HFF-Myc (cell line): ENCODE measurements at places on chromosomes 6 and 20.

GRCh38 chr20:49140834-49141233, 47.3 kb downstream of the STAU1 start:
- no peak for DNase-seq

DNA sequence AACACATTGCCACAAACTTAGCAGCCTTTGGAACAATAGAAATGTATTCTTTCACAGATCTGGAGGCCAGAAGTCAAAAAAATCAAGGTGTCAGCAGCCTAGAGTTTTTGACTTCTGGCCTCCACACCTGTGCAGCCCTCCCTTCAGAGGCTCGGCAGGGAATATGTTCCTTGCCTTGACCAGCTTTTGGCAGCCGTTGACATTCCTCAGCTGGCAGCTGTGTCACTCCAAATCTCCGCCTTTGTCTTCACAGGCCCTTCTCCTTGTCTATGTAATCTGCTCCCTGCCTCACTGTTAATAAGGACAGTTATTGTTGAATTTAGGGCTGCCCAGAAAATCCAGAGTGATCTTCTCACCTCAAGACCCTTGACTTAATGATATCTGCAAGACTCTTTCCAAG, 17.2 kb upstream of the AHI1 start:
- DNase-seq: no peak

DNA sequence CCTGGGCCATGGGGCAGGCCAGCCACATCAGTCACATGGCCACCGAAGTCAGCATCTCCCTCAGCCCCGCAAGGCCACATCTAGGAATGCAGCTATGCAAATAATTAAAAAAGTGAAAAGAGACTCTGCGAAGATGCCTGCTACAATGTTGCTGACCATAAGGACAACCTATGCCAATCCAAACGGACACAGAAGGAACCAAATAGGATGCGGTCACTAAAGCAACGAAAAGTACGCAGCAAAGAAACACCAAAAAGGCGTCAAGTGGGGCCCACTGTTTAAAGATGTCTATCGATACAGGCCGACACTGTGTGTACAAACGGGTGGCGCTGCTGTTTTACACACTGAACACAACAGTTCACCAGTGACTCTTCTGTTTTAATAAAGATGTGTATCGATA, 56.4 kb downstream of the TAF4 start:
- no peak for DNase-seq

- no peak for DNase-seq
These were observed 4.0 kb downstream of the EGFL8 start for GRCh38 chr6:32168350-32168749.

- no peak for DNase-seq
These were observed 103.7 kb downstream of the SLC23A2 start for GRCh38 chr20:4897600-4897999.

- no peak for DNase-seq
These were observed 119.1 kb upstream of the ADGRF1 start for GRCh38 chr6:47161176-47161687.

DNA sequence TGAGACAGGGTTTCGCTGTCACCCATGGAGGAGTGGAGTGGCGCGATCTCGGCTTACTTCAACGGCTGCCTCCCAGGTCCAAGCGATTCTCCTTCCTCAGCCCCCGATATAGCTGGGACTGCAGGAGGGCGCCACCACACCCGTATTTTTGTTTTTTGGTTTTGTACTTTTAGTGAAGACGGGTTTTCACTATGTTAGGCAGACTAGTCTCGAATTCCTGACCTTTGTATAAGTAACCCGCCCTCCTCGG, 115.4 kb upstream of the BTN3A2 start:
- DNase-seq: no peak

- DNase-seq: no peak
These were observed 32.5 kb upstream of the PRND start for GRCh38 chr20:4689220-4689619.

DNA sequence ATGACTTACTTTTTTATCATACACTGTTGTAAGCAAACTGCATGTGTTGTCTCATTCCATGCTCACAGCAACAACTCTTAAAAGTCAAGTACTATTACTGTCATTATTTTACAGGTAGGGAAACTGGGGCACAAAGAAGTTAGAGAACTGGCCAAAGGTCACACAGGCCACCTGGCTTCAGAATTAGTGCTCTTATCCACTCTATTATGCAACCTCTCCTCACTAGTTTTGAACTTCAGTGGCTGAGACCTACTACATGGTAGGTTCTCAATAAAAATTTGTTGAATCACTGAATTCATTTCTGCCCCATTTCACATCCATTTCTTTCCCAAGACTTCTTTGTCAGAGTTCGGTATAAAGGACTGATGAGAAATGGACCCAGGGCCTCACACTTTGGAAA, 2.3 kb upstream of the BTN3A3 start:
- no peak for DNase-seq

- DNase-seq: no peak
These were observed 234.7 kb upstream of the RIMS1 start for GRCh38 chr6:71651636-71652035.

GRCh38 chr6:149924933-149925252, 2.0 kb upstream of the RAET1G start:
- no peak for DNase-seq

DNA sequence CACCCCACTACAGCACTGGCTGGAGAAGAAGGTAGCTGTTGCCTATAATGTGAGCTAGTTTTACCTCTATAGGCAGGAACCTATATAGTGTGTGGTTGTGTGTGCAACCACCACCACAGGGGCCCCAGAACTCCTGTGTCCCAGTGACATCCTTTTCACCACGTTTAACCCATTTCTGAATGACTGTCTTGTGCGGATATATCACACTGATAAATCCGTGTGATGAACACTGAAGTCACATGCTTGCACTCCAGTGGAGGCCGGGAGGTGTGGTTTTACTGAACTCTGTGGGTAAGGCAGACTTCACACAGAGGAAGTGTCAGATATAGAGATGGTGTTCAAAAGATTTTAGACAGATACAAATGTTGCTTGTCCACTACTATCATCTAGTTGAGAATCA, 32.5 kb downstream of the SDHAF4 start:
- no peak for DNase-seq

GRCh38 chr20:30486103-30486478, 771.4 kb upstream of the DEFB115 start:
- no peak for DNase-seq

DNA sequence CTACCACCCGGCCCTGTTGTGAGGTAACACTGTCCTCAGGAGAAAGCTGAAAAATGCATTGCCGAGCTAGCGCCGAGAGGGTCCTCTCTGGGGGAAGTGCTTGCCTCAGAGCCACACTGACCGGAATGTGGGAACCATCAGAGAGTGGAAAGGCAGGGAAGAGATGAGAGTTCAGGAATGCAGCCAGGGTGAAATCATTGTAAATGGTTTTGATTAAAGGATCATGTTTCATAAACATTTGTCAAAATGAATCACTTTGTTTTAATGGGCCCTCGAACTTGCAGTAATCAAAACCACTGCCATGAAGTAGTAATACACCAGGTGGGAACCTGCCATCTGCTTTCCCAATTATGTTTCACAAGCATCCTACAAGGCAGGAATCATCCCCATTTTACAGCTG, 16.9 kb upstream of the IL17F start:
- DNase-seq: peak; percentile 77

DNA sequence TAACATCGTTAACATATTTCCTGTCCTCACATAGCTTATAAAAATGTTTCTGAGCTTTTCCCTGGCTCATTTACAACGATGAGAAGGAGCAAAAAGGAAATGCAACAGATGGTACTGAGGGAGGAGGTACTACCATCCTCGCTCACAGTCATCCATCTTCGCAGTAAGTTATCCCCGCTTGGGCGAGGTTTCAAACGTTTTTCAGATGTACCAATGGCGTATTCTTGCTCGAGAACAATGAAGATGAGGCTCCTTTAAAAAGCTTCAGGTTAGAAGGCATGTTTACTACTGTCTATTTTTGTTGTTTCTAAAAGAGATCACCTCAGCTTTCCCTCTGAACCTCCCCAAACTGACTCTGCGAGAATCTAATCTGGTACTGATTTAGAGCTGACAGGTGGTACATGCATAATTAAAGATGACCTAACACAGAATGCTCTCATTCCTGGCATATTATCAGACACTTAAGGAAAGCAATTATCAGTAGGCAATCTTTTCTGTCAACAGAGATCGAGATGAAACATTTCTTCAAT, 178.7 kb downstream of the GJA10 start:
- no peak for DNase-seq

GRCh38 chr6:137248702-137249101, 29.5 kb upstream of the IFNGR1 start:
- no peak for DNase-seq

DNA sequence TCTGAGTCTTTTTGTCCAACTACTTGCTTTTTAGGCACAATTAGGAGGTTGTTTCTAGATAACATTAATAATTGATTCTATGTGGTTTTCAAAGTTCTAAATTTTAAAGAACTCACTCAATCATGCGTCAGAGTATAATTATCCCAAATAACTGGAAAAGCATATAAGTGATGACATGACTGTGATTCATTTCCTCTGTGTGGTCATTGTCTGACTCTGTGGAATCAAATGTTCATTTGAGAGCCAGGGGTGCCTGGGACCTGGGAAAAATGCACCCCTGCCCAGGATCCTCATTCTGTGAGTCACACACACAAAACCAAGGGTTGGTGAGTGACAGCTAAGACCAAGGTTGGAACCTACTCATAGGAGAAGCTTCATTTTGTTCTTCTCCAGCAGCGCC, 127.1 kb upstream of the MLIP start:
- peak; percentile 80 for DNase-seq

- no peak for DNase-seq
These were observed 41.6 kb downstream of the NFATC2 start for GRCh38 chr20:51500936-51501335.

DNA sequence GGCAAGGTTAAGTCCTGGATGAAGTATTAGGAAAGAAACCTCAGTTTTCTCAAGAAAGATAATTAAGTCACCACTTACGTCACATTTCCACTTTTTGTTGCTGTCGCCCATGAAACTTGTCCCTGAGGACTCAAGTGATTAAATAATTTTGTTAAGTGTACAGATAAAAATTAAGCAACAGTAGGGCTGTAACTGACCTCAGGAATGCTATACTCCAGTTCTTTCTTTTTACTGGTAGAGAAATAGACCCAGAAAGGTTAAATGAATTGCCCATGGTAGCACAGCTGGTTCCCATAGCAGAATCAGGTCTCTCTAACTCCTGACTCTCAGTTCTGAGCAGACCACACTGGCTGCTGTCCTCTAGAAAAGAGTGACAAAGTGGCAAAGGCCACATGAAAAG, 54.5 kb downstream of the CLIC5 start:
- no peak for DNase-seq

GRCh38 chr6:163526346-163526745, 111.8 kb downstream of the QKI start:
- no peak for DNase-seq

- no peak for DNase-seq
These were observed 5.1 kb downstream of the VNN1 start for GRCh38 chr6:132708771-132709170.

- no peak for DNase-seq
These were observed 56.4 kb upstream of the VSTM2L start for GRCh38 chr20:37846573-37846972.

- DNase-seq: no peak
These were observed 256.8 kb upstream of the PMEPA1 start for GRCh38 chr20:57966620-57967019.

DNA sequence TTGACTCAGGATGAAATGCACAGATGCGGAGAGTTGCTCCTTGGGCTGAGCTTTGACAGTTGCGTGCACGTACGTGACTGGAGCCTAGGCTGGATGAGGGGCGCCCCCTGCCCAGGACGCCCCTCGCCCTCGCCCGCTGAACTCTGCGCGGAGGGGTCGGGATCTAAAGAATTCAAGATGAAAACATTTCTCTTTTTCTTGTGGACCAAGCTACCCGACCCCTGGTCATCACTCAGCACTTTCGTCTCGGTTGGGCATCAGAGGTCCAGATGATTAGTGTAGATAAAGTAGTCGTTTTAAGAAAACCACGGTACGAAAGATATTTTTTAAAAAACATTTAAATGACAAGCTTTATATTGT, 700 bp downstream of the DTD1 start:
- DNase-seq: no peak

GRCh38 chr6:8065519-8065911, 1.3 kb upstream of the BLOC1S5 start:
- DNase-seq: no peak

- no peak for DNase-seq
These were observed 918 bp downstream of the YIPF3 start for GRCh38 chr6:43515808-43516207.

GRCh38 chr6:70967049-70967448, 10.2 kb upstream of the B3GAT2 start:
- DNase-seq: no peak

GRCh38 chr20:10893321-10893720, 219.5 kb upstream of the JAG1 start:
- DNase-seq: no peak

GRCh38 chr6:138988469-138988834, 399 bp upstream of the REPS1 start:
- DNase-seq: no peak

GRCh38 chr6:165274611-165275010, 34.8 kb downstream of the C6orf118 start:
- DNase-seq: no peak

- no peak for DNase-seq
These were observed 7.4 kb downstream of the TMEM14C start for GRCh38 chr6:10730254-10730653.

DNA sequence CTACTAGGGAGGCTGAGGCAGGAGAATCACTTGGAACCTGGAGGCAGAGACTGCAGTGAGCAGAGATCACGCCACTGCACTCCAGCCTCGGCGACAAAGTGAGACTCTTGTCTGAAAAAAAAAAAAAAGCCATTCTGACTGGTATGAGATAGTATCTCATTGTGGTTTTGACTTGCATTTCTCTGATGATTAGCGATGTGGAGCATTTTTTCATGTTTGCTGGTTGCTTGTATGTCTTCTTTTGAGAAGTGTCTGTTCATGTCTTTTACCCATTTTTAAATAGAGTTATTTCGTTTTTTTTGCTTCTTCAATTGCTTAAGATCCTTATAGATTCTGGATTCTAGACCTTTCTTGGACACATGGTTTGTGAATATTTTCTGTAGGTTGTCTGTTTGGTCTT, 103.5 kb upstream of the SIM1 start:
- DNase-seq: no peak

- no peak for DNase-seq
These were observed 152.7 kb downstream of the EYA4 start for GRCh38 chr6:133393891-133394290.

DNA sequence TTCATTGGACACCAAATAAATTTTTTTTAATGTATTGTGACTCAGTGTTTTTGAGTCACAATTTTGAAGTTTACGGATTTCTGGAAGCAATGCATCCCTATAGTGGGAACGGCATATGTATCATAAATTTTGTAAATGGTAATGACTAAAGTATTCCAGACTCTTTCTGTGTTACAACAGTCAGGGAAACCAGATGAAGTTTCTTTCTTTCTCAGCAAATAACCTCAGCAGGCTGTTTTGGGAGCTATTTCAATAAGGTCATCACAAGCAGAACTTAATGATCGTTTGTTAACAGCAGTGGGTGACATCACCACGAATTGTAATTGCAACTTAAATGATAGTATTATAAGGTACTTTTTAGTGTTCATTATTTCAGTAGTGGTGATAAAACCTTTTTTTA, 52.0 kb downstream of the HIVEP1 start:
- DNase-seq: no peak
